Stimulated activated CD8-positive, alpha-beta memory T cell treated with anti-CD3 and anti-CD28 coated beads, Interleukin-15, amount 100 ng/mL, for 48 hours (primary cell): ENCODE measurements at places on chromosomes 3 and 15.

GRCh38 chr3:299590-300301 is 103.2 kb downstream of the CHL1 start:
- DNase-seq, result no peak

- DNase-seq, result no peak
Observed at GRCh38 chr15:101660005-101660404, 7.8 kb upstream of the TM2D3 start.

GRCh38 chr3:126208606-126209256 is 28.3 kb upstream of the ALDH1L1 start:
- DNase-seq, result no peak

GRCh38 chr3:139455855-139456254 is 20.5 kb downstream of the RBP2 start:
- DNase-seq, result no peak

GRCh38 chr3:20245781-20246180 is 59.8 kb upstream of the SGO1 start:
- no peak for DNase-seq
